Posterior cingulate gyrus (tissue), 11 donors: ENCODE measurements at places on chromosomes 7 and 10.

- DNase-seq = no peak
Observed at GRCh38 chr7:17902599-17902998, 37.7 kb downstream of the SNX13 start.

DNA sequence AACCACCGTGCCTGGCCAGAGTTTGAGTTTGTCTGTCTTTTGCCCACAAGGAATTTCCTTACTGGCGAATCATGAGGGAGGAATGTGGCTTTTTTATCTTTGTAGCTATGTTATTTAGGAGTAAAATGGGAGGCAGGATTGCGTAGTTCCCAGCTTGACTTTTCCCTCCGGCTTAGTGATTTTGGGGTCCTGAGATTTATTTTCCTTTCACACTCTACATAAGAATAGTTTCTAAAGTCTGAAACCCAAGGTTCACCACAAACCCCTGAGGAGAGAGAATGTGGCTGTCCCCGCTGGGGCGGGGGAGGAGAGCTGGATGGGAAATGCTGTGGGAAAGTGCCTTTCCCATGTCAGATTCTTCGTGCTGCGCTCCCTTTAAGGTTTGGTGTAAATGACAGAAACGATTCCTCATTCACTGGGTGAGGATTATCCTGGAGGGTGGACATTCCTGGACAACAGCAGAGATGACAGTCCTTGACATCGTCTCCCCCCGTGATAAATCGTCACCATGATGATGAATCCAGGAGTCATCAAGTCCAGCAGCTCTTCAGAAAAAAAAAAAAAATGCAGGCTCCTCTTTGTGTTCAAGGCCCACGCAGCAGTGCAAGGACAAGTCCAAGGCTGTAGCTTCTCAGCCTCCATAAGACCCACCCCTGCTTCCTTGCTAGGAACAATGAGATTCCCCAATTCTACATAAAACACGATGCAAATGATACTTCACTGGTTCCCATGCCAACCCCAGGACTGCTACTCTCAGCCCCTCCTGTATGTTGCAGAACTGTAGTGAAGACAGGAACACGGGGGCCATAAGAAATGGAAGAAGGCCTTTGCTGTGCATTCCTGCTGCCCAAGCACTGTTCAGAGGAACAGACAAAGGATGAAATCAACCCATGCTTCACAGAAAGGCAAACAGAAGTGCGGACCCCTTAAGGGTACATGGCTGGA lies 233.1 kb downstream of the CCDC3 start:
- no peak for DNase-seq

DNA sequence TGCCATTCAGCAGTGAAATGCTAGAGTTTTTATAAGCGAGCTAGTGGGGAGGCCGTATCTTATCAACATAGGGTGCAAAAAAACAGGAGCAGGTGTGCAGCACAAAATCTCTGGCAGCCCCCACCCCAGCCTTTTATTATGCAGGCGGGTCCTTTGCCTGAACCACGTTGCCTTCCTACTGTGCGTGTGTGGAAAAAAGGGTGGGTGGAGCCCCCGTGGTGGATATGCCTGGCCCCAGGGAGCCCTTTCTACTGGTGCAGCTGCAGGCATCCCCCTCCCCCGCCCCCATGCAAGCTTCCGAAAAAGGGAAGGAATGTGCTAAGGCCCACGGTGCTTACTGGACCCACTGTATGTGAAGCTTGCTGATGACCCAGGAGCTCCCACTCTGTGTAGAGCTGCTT lies 175.9 kb downstream of the USP6NL start:
- DNase-seq = no peak

DNA sequence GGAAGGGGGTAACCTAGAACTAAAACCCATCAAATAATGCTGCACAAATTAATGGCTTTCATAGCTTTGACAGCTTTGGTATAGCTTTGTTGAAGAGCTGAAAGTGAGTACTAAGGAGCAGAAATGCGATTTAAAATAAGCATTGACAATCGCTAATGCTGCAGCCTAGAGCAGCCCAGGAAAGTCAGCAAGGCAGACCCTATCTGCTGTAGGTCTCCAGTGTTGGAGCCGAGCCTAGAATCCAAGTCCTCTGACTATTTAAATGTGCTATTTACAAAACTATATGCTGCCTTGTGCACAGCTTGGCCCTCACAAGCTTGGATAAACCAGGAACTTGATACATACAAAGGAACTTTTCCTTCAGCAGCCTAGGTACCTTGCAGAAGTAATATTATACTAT lies 64.9 kb upstream of the ASAH2 start:
- DNase-seq = no peak

- no peak for DNase-seq
Observed at GRCh38 chr10:107496594-107496993, 332.1 kb upstream of the SORCS1 start.

- no peak for DNase-seq
Observed at GRCh38 chr10:124300735-124301134, 118.0 kb downstream of the OAT start.

DNA sequence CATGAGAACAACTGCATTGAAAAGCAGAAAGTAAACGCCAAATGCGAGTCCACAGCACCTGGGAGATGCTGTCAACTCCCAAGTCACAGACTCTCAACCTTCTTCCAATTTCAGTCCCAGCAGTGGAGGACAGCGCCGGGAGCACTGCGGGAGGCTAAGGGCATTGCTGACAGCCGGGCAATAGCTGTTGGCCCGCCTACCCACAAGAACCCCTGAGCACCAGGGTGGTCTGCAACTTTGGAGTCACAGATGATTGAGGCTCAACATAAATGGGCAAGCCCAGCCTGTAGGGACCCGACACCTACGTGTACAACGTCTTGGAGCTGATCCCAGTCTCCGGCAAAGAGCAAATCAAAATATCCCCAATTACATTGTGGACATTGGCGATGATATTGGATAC lies 262.9 kb downstream of the TCERG1L start:
- DNase-seq = no peak

DNA sequence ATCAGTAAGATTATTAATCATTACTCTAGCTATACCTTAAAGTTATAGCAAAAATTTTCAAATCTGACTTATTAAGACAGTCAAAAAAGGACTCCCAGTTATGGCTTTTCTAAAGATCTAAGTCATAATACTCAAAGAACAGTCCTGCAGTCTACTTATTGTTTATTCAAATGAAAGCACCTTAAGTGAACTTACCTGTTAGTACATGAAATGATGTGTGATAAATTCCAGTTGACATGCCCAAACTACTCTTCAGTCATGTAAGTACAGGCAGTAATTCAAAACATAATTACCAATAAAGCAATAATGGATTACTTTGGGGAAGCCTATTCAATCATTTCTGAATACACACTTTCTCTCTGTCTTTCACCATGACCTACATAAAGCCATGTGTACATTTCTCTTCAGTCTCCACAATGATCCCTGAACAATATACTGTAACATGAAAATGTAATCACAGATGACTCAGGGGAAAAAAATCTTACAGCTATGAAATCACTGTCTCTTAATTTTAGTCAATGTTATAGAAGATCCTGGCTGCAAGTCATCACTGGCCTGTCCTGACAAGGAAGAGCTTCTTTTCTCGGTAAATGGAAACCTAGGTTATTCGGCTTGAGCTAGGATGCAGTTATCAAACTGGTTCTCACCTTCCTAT lies 420.7 kb upstream of the LRRTM3 start:
- DNase-seq = no peak

DNA sequence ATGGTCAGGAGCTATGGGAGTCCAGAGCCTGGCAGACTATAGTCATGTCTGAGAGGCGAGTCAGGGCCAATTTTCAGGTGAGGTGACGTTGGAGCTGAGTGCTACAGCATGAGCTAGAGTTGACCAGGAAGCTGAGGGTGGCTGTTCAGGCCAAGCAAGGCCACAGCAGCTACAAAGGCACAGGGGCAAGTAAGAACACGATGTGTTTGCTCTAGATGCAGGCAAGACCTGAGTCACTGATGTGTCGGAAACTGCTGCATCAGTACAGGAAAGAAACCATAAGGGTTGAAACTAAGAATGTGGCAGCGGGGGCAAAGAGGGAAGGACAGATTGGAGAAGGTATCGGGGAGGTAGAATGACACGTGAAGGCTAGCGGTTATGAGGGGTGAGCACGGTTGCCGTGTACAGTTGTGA lies 11.8 kb upstream of the RRP12 start:
- DNase-seq = no peak
